ENCODE measurements at places on chromosomes 3 and 15.
A peak's percentile ranks its signal among the peaks of the same experiment; 100 is the strongest.

GRCh38 chr3:193843474-193844301 is 250.7 kb downstream of the OPA1 start:
- no peak for DNase-seq

DNA sequence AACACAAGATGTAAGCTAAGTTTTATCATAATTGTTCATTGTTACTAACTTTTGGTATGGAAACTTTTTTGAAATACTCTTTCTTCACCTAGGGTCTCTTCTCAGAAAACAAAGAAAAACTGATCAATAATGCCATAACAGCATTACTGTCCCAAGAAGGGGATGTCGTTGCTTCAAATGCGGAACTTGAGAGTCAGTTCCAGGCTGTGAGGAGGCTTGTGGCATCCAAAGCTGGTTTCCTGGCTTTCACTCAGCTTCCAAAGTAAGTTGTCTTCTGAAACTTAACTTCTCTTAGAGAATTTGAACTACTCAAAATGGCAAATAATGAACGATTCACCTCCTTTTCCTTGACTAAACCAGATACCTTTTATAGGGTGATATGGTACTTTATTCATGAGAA is 39.3 kb downstream of the DNAJC13 start:
- DNase-seq = no peak

GRCh38 chr3:65831733-65832425 is 206.8 kb downstream of the MAGI1 start:
- no peak for DNase-seq

- no peak for DNase-seq
Measured at GRCh38 chr15:101428758-101429157, 60.7 kb downstream of the PCSK6 start.

GRCh38 chr3:13158871-13159270 is 85.6 kb upstream of the IQSEC1 start:
- no peak for DNase-seq

GRCh38 chr3:37072892-37073291 is 79.6 kb downstream of the MLH1 start:
- DNase-seq = peak; percentile 61

GRCh38 chr15:63185206-63185605 is 4.2 kb upstream of the RAB8B start:
- DNase-seq = no peak

GRCh38 chr15:96322536-96323318 is 7.8 kb upstream of the NR2F2 start:
- DNase-seq = no peak

DNA sequence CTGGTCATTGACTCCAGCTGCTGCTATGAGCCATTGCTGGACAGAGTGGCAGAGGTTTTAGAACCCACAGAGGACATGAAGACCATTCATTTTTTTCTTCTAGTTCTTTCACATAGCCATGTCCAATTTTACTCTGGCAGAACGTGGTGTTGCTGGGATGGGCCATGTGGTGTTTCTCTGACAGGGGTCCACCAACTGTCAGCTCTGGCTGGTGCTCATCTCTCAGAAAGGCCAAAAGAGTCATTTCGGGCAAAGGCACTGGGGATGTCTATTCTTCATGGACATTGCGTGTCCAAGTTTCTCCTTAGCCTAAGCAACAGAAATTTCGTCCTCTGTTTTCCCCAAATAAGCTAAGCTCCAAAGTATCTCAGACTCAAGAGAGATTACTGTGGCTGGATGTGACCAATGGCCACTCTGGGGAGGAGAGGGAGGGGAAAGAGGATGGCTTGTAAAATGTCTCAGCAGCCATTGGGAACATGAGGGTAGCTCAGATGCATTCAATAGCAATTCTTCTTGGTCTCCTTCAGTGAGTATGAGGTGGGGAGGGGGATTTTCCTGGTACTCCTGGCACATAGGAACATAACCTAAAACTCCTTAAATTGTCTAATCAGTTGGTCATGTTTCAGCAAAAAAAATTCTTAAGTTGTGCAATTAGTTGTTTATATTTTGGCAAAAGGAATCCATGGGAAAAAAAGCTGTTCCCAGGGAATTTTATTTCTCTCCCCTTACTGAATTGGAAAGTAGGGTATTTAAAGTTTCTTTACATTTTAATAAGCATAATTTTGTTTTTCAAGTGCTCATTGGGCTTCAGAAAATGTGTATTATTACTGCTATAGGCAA is 131.6 kb upstream of the MITF start:
- DNase-seq = no peak

- no peak for DNase-seq
Measured at GRCh38 chr3:32667072-32667582, 17.9 kb upstream of the CNOT10 start.

GRCh38 chr15:99343208-99343607 is 91.9 kb downstream of the LRRC28 start:
- DNase-seq = no peak

Measured in RPMI8226 (cell line).